ENCODE measurements at places on chromosomes 1 and 21.

DNA sequence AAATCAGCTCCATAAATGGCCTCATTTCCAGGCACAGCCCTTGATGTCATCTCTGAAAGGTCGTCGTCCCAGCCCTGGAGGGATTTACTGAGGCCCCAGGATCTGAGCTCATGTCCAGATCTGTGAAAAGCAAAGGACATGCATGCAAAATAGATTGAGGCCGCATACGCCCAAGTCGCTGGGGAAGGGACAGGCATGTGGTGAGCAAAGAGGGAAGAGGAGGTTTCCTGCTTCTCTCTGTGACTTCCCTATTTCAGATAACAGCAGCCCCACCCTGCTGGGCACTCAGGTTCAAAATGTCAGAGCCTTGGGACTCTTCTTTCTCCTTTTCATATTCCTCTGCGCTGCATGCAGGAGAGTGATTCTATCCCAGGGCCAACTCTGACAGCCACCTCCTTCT lies 197.2 kb downstream of the ADSS2 start:
- DNase-seq, result no peak

GRCh38 chr1:6157528-6158174 lies 22.5 kb downstream of the CHD5 start:
- DNase-seq, result no peak

- DNase-seq, result no peak
Measured at GRCh38 chr1:177315261-177315660, 144.5 kb downstream of the BRINP2 start.

DNA sequence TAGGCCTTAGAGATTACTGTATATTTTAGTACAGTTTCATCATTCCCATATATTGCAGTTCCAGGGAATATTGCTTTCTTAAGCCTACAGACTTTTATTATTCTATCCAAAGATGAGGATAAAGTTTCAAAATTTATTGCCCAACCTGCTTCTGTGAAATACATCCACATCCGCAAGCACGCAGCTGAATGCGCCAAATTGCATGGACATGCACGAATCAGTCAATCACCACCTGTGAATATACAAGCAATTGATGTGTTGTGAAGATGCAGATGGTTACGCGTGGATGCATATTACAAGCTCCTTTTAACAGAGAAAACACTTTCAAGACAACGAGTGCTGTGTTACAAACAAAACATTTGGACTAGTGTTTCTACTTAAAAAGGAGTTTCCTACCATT lies 577.8 kb upstream of the PLXNA2 start:
- DNase-seq, result no peak

DNA sequence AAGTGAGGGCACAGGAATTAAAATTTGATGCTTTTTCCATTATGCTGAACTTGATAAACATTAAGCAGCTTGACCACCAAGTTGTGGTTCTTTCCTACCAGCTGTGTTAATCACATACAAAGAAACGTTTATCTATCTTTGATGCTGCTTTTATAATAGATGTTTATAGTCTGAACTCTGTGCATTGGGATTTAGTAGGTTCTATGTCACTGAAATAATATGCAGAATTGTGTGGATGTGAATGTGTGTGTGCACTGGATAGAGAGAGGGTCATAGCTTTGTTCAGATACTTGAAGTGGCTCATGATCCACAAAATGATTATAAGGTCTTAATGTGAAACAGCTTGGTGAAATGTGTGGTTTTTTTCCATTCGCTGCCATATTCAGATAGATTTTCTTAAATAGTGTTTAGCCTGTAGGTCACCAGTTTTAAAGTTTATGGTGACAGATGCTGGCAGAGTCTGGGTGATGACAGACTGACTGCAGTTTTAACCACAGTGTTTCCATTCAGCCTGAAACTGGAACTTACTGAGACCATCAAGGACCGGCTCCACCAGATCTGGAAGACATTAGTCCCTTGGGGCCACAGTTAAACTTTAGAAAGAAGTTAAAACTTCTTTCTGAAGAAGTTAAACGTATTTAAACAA lies 10.2 kb downstream of the DDI2 start:
- DNase-seq, result no peak

GRCh38 chr1:154324241-154324640 lies 1.1 kb upstream of the ATP8B2 start:
- no peak for DNase-seq

- no peak for DNase-seq
Measured at GRCh38 chr1:15948091-15948591, 27.8 kb downstream of the ZBTB17 start.

DNA sequence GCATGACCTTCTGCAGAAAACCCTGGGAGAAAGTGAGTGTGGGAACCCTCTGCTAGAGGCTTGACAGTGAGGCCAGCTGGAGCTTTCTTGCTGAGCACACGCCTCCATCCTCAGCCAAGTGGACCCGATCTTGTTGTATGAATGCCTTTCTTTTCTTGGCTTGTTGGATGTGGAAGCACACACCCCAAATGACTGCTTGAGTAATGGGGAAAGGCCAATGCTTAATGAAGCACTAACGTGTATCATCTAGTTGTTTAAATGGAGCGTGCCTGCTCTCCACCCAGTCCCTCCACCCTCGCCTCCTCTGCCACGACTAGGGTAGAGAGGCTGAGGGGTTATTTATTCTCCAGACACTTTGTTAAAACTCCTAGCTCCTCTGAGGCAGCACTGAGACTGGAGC lies 54.3 kb upstream of the IKBKE start:
- no peak for DNase-seq

DNA sequence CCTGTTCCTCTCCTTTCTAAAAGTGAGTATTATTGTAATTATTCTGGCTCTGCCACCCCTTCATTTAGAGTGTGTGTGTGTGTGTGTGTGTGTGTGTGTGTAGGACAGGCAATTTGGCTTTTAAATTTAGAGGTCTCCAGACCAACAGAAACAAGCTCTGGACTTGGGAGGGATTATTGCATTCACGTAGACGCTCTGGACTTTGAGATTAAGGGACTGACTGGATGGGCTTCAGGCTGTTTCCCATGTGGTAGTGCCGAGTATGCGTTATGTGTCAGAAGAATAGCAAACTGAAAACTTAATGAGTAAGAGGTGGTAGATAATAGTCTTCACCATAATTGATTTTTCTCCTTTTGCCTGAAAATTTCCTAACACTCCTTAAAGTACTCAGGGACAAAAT lies 281.9 kb downstream of the USP25 start:
- DNase-seq, result no peak

GRCh38 chr1:65372557-65372956 lies 47.9 kb upstream of the LEPR start:
- no peak for DNase-seq

DNA sequence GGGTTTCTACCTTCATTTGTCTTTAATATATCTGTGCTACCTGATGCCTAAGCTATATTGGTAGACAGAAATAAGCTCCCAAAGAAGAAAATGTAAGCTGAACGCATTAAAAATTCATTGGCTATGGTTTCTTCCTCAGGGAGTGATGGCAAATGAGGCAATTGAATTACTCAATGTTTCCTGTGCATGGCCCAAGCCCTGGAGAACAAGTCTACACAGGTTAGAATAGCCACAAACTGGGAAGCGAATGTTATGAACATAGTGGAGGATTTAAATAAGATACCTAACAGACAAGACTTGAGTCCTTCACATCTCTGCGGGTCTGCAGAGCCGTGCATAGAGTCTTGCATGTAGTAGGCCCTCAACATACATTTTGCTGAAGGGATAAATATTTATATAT lies 350.3 kb downstream of the RWDD3 start:
- DNase-seq, result no peak

- DNase-seq, result peak; percentile 40
Measured at GRCh38 chr1:245153081-245153551, 1.7 kb upstream of the KIF26B start.

DNA sequence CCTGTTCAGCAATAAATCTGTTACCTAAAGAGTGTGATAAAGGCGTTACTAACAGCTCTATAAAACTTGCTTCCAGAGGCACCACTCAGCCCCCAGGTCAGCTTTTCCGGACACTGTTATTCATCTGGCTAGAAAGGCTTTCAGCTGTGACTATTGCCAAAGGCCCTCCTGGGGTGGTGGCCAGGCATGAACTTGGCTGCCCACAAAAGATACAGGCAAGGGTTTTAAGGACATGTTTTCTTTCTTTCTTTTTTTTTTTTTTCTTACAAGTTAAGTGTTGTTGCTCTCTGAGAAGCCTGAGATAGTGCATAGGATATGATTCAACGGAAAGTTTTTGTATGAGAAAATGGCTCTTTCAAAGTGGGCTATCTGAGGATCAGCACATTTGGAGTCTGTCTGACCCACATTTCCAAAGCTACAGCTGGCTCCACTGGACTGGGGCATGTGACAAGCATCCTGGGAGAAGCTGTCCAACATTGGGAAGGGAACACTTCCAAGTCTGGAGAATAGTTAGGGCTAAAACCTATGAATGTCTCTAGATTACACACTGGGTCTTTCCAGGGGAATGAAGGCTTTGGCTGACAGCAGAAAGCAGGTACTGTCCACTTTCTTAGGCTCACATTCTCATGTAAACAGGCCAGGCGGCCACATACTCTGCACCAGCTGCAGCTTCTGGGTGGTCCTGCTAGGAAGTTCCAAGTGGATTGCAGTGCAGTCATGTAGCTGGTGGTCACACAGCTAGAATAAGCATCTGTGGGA lies 639.7 kb downstream of the LMO4 start:
- DNase-seq, result no peak

DNA sequence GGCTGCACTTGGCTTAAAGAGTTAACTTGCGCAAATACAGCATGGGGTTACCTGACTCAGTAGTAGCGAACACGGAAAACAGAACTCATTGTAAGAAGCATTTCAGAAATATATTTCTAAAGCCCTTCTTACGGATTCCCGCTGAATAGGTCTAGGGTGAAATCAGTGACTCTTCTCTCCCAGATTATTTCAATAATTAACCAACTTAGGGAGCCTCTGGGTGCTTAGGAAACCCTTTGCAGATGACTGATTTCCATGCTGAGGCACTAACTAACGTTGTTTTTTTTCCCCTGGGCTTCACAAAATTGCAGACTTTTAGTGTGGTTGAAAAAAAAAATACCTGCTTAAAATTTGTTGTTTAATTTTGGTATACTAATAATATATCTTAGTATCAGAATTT lies 40.3 kb downstream of the BTG3 start:
- no peak for DNase-seq

- DNase-seq, result no peak
Measured at GRCh38 chr21:27201197-27201596, 234.3 kb upstream of the ADAMTS5 start.

GRCh38 chr1:232806186-232806510 lies 932 bp downstream of the MAP10 start:
- no peak for DNase-seq

DNA sequence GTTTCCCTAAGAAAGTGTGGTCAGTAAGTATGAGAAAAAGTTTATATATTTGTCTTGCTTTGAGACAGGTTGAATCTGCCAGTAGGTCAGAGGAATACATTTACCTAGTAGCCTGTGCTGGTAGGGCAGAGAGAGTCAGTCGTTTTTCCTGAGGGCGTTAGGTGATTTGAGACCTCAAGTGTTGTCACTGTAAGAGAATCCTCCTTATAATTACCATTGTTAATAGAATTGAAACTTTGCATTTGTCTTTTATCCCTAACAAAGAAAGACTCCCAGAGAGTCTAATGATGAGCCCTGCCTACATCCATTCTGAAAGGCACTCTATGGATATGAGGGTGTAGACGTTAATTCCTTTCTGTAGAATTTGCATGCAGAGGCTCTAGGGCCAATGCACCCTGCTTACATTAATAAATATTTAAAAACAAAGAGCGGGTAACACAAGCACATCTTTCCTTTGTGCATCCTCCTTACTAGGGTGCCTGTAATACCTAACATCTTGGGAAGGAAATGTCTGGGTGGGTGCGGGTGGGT lies 16.4 kb downstream of the PBX1 start:
- DNase-seq, result no peak

GRCh38 chr1:26539722-26540121 lies 10.2 kb downstream of the RPS6KA1 start:
- DNase-seq, result no peak

GRCh38 chr1:167060141-167061072 lies 29.8 kb downstream of the GPA33 start:
- DNase-seq, result no peak

DNA sequence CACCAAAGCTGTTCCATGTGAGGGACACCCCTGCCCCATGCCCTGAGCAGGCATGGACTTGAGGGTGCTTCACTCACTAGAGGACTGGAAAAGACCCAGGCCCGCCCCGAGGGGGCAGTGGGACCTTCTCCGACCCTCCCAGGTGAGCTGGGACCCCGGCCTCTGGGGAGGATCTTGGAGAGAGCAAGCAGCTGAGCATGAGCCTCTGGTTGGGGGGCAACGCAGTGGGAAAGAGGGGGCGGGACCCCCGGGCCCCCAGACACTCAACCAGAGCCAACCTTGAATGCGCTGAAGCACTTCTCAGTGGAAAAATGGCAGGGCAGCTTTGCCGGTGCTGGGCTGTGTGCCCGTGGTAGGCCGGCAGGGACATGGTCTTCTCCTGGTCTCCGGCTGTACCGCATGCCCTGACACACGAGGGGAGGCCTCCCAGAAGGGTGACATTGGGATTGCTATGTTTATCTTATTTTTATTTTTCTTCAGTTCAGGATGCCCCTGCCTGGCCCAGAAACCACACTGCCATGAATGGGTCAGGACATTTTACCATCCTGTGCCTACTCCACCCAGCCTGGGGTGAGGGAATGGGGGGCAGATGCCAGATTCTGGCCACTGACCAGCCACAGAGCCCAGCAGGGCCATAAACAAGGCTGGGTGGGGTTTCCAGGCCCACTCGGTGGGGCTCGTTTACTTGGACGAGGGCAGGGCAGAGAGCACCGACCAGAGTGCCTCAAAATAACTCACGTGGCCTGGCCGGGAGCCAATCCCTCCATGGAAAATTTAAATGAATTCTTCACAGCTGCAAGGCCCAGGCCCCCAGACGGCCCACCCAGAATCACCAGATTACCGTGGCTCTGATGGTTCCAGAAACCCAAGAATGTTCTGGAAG lies 17.2 kb upstream of the LAPTM5 start:
- no peak for DNase-seq

DNA sequence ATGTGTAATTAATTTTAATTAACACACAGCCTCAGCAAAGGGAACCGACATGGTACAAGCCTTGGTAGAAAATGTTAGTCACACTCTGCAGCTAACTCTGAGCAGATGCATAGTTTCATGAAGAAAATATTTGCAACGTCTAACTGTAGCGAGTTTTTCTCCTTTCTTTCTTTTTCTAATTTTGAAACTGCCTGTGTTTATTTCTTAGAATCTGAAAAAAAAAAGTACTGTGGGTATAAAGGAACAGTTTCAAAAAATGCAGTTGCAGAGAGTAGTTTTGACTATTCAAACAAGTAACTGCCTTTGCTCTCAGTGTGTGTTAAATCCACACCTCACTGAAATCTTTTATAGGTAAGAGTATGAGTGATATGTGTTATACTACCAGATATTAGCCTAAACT lies 149.9 kb upstream of the C1orf105 start:
- no peak for DNase-seq

DNA sequence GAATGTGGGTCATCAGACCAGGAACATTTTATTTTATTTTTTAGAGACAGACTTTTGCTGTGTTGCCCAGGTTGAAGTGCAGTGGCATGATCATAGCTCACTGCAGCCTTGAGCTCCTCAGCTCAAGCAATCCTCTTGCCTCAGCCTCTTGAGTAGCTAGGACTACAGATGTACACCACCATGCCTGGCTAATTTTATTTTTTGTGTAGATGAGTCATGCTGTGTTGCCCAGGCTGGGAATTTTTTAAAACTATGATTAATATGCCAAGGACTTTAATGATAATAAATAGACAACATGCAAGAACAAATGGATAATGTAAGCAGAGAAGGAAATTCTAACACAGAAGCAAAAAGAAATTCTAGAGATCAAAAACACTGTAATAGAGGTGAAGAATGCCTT lies 142.4 kb downstream of the AK5 start:
- DNase-seq, result no peak

All from stimulated activated CD4-positive, alpha-beta T cell treated with anti-CD3 and anti-CD28 coated beads, Interleukin-15, amount 100 ng/mL, for 1 hour (primary cell).